Kidney tubule cell (primary cell): ENCODE measurements at places on chromosomes 6 and 20.

DNA sequence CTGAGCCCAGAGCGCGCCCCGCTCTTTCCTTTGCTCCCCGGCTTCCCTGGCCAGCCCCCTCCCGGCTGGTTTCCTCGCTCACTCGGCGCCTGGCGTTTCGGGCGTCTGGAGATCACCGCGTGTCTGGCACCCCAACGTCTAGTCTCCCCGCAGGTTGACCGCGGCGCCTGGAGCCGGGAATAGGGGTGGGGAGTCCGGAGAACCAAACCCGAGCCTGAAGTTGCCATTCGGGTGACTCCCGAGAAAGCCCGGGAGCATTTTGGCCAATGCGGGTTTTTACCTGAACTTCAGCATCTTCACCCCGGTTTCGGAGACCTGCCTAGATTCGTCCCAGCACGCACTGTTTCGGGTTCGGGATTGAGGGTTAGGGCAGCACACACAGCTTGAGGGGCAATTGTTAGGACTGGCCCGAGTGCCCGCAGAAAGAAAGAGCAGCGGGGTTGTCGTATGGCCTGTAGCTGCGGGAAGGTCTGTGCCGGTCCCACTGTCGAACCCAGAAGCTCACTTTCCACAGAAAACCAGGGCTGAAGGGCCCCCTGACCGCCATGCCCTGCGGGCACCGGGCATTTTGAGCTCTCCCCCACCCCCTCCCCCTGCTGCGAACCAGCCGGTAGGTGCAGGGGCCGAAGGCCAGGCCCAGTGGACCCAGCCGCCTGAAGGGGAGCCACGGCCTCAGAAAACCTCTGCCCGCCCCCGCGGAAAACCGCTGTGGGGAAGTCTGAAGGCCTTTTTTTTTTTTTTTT is 2.1 kb downstream of the FOXP4 start:
- no peak for DNase-seq

DNA sequence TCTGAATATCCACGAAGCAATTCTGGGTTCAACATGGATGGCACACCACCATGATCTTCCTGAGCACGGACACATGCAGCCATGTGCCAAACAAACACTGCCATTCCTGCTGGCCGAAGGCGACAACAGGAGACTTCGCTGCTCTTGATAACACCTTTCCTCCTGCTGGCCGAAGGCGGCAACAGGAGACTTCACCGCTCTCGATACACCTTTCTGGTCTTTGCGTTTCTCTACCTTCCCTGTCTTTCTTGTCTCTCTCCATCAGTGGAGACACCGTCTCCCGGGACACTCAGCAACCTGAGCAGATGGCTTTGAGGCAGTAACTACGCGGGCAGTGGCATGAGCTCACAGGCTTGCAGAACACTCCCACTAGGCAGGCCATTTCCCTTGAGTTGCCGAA is 54.9 kb upstream of the MPC1 start:
- DNase-seq: no peak

- DNase-seq: peak; percentile 86
These were observed at the start of gene UBE2V1 for GRCh38 chr20:50112512-50113419. Gene UBE2V1 (minus strand): TSS chr20:50113150. CDS start chr20:50113128, 22 bp downstream.

DNA sequence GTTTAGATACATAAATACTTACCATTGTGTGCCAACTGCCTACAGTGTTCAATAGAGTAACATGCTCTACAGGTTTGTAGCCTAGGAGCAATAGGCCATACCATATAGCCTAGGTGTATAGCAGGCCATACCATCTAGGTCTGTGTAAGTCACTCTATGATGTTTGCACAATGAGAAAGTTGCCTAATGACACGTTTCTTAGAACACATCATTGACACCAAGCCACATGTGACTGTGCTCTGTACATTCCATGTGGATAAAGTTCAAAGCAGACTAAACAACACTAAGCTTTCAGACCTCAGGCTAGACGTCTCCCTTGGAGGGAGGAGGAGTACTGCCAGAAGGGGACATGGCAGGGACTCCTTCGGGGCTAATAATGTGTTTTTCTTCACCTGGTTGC is 93.6 kb downstream of the KIF16B start:
- DNase-seq: no peak
